Activated CD8-positive, alpha-beta memory T cell treated with anti-CD3 and anti-CD28 coated beads, Interleukin-2, amount 10 ng/mL, durations not matched to agents 7 days and 5 days (primary cell): ENCODE measurements at places on chromosomes 12 and 14. TPM values are rescaled to one million over a fixed set of nuclear protein-coding genes. Genes with fewer than 3 reads are reported as not detected.

Gene ENDOU
- total RNA-seq = not detected

Gene MORN3
- 0.54 TPM for total RNA-seq

Gene PTGDR
- total RNA-seq = 1.7 TPM

Gene DIO2
- total RNA-seq = not detected

- DNase-seq = no peak
Measured at GRCh38 chr14:28565345-28565744, 201.2 kb upstream of the FOXG1 start.

Gene PPP4R4
- total RNA-seq = 0.64 TPM

- DNase-seq = no peak
Measured at GRCh38 chr14:74510223-74510931, 16.8 kb downstream of the ISCA2 start.

DNA sequence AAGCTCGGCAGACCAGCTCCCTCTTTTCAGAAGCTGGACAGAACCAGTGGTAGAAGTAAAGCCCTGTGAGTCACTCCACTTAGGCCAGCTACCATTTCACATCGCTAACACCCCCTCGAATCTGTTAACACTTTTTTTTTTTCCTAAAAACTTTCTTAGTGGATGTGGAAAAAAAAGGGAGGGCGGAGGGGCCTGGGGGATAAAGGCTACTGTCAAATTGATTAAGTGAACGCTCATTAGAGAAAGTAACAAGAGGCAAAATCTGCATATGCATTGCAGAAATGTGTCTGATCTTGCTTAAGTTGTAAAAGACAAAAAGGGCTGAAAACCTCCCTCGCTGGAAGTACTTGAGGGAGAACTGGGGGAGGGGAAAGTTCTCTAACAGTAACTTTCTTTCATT, 86.6 kb upstream of the OTX2 start:
- no peak for DNase-seq

GRCh38 chr12:1588575-1588947, 5.8 kb downstream of the FBXL14 start:
- no peak for DNase-seq

Gene PLEK2
- not detected for total RNA-seq

- DNase-seq = no peak
Measured at GRCh38 chr12:117643971-117644370, 282.5 kb upstream of the NOS1 start.

- DNase-seq = no peak
Measured at GRCh38 chr12:94649349-94650142, 811 bp downstream of the TMCC3 start.
